ENCODE measurements at places on chromosomes 7 and 10.

DNA sequence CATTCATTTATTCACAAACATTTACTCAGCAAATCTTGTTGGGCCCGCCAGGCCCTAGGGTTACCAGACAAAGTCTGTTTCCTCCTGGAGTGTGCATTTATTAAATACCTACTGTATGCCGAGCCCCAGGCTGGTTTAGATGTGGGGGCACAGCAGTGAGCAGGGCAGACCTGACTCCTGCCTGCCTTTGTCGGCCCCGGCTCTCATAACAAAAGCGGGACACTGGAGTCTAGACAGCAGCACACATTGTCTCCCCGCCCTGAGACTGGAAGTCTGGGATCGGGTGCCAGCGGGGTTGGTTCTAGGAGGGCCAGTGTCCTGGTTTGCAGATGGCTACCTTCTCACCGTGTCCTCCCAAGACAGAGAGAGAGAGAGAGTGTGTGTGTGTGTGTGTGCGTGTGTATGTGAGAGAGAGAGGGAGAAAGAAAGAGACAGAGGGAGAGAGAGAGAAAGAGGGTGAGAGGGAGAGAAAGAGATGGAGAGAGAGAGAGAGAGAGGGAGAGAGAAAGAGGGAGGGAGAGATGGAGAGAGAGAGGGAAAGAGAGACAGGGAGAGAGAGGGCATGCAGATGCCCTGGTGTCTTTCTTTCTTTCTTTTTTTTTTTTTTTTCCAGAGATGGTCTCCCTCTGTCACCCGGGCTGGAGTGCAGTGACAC, 25.9 kb downstream of the ELFN1 start:
- DNase-seq: no peak

- DNase-seq: no peak
Measured at GRCh38 chr10:128058750-128059134, 67.5 kb downstream of the MKI67 start.

GRCh38 chr10:122348512-122348911, 26.0 kb upstream of the PLEKHA1 start:
- no peak for DNase-seq

- DNase-seq: no peak
Measured at GRCh38 chr10:116450861-116451260, 23.2 kb downstream of the PNLIPRP3 start.

GRCh38 chr7:112266141-112266540, 59.6 kb downstream of the ZNF277 start:
- no peak for DNase-seq

DNA sequence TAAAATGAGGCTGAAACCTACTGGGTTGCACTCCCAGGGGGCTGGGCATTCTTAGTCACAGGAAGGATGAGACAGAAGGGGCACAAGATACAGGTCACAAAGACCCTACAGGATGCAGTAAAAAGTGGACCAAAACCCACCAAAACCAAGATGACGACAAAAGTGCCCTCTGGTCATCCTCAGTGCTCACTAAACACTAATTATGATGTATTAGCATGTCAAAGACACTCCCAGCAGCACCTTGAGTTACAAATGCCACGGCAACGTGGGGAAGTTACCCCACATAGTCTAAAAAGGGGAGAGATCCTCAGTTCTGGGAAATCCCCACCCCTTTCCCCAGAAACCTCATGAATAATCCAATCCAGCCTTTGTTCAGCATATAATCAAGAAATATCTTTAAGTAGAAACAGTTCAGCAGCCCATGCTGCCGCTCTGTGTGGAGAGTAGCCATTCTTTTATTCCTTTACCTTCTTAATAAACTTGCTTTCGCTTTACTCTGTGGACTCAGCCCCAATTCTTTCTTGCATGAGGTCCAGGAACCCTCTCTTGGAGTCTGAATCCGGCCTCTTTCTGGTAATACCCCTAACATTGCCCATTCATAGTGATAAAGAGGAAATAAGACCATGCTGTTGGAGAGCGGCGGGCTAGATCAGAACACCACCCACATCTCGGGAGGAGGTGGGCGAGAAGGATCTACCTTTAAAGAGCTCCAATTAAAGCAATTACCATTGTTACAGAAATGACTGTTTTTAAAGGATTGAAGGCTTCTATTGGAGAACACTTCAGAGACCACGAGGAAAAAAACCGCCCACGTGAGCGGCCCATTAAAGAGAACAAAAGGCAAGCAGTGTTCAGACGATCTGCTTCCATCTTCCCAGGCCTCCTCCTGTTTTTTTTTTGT, 170.9 kb downstream of the USP6NL start:
- DNase-seq: no peak

DNA sequence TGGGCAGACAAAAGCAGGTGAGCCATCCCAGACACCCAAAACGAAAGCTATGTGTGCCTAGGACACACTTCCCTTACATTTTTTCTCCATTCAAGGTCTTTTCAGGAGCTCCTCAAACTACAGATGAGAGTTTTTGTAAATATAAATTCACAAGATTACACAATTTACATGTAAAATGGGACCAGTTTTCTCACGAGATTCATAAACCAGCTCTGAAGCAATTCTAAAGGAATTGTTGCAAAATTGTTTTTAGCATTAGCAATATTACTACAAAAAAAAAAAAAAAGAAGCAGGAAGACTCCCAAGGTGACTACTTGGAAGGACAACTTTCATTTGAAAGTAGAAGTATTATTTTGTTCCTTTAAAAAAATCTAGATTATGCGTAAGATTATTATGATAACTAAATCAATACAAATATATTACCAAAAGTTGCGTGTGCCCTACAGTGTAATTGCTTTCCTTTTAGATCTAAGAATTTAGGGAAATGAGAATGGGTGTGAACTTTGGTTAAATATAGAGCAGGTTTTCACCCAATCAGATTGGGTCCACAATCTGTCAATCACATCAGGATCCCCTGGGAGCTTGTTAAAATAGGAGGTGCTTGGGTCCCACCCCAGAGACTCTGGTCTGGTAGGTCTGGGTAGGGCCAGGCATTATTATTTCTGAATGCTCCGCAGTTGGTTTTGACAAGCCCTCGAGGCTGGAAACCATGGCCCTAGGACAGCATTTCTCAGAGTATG, 72.2 kb downstream of the TBXAS1 start:
- DNase-seq: no peak

DNA sequence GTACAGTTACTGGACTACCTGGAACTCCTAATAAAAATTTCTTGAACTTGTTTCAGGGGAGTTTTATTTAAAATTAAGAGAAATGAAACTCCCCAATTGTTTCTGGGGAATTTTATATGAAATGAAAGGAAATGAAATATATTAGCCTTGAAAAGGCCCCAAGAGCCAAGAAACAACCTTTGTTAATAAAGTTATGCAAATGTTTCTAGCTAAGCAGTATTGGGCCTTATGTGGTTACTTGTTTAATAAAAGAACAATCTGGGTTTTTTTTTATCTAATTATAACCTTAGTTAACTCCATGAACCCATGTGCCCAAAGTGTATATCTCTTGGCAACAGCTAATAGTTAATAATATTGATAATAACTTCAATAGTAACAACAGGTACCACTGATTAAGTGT, 222.8 kb downstream of the EXOC4 start:
- DNase-seq: no peak

GRCh38 chr10:27699776-27700175, 45.8 kb downstream of the MKX start:
- DNase-seq: no peak

DNA sequence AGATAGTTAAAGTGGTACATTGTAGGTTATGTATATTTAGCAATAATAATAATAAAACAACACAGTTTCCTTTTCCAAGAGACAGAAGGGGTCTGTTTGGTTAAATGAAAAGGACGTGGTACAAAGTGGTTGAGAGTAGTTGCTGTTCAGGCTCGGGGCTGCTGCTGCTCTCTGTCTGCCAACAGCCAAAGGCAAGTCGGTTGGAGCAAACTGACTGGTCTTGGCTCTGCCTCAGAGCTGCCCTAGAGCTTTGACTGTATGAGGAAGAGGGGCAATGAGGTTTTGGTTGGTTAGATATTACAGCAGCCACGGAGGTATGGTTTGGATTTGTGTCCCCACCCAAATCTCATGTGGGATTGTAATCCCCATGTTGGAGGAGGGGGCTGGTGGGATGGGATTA, 95.3 kb downstream of the CACNB2 start:
- DNase-seq: no peak

- DNase-seq: peak; percentile 41
Measured at GRCh38 chr7:38311329-38311937, 38.0 kb upstream of the TARP start.

DNA sequence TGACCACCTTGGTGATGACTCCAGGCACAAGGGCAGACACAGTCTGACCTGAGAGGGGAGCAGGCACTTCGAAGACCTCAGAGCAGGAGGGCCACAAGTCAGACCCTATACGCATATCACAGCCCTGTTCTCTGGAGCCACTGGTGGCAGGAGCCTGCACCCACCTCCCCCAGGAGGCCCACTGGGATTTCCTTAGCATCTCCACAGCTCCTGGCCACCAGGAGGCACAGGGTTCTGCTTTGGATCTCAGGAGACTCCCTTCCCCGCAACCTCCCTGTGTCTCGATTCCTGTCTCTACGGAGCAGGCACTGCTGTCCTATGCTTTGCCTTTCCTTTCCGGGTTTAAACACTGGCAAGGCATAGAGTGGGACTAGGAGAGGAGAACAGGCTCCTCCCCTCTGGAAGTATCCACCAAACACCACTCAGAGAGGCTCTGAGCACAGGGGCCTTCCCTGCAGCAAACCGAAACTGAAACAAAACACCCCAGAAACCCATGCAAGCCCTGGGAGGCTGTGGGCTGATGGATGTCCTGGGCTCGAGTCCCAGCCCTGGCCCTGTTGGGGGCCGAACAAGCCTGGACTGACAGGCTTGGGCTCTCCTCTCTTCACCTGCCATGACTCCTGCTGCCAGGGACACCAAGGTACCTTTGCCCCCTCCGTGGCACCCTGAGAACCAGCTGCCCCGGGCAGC, 166.3 kb downstream of the NEURL1 start:
- peak; percentile 42 for DNase-seq

DNA sequence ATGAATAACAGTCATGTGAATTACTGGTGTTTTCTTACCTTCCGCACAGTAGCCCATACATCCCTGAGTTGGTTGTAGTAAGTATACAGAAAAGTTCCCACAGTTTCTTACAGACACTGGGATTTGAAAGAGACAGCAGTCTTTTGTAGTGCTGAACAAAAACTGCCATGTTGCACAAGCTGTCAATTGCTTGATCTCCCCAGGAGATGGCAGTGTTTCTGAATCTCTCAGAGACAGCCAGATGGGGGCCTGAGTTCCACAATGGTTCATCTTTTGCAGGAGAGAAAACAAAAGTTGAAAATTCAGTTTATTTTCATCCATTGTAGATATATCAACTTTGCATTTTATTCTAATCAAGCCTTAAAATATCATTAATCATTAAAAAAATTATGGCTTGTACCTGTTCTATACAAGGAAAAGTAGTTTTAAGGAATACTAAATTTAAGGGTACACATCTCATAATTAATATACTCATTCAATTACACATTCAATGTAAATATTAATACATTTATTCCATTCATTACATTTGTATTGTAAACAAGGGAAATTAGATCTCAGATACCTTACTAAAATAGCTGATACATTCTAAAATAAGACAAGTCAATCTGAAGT, 14.5 kb downstream of the VWDE start:
- no peak for DNase-seq

- no peak for DNase-seq
Measured at GRCh38 chr7:90188281-90188680, 23.3 kb upstream of the STEAP2 start.

DNA sequence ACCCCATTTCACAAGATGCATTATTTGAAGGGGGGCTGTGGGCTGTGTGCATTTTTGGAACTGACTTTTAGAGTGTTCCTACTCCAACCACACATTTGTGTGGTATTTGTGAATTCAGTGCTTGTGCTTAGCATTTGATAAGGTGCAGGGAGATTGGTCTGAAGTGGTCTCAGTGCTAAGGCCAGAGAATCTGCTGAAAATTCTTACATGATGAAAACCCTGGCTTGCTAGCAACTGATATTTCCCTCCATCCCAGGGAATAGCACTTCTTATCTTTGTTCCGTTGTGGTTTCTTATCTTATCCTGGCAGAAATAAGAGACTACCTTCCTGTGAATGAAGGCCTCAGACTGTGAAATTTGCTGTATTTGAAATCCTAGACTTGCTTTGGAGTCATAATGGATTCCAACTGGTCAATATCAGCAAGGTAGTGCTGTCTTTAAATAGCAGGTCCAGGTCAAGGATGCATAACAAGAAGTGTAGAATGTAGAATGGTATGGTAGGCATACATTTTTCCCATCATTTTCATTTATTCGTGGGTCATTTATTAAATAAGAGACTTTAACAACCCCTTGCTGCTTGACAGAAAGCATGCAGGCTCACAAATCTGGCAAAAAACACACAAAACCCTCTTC, 986.9 kb downstream of the REEP3 start:
- DNase-seq: no peak

- DNase-seq: no peak
Measured at GRCh38 chr7:93178213-93178612, 30.0 kb upstream of the SAMD9L start.

GRCh38 chr7:44307301-44307900, 18.0 kb downstream of the CAMK2B start:
- DNase-seq: peak; percentile 28

DNA sequence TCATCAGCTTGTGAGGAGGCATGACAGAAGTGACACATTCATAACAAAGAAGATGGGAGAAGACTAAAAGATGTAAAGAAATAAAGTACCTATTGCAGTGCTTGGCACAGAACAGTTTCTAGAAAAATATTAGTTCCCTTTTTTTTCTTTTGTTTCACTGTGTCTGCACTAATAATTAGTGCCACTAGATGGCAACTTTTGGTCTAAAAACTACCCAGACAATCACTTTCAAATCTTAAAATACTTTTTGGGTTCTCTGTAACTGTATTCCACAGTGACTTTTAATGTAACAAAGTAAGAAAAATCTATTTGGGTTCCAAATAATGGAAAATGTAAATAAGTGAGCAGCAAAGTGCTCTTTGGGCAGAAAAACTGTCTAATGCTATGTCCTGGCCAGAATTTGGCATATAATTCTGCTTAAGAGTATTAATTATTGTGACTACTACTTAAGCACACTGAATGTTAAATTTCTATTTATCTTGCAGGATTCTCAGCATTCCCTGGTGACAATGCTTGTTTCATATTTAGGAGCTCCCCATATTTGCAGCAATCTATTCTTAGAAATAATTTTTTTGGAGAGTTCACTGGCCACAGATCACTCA, 134.8 kb upstream of the KIF5B start:
- no peak for DNase-seq

GRCh38 chr10:13998163-13998835, 332.4 kb downstream of the FRMD4A start:
- no peak for DNase-seq

GRCh38 chr10:123568751-123569150, 97.4 kb upstream of the GPR26 start:
- DNase-seq: no peak

All from liver (tissue), 10 donors.